PC-3 (cell line): ENCODE measurements at places on chromosomes 12 and 14. TPM values are rescaled to one million over a fixed set of nuclear protein-coding genes. Genes with fewer than 3 reads are reported as not detected.

GRCh38 chr12:127280393-127281275 lies 986.3 kb upstream of the TMEM132C start:
- DNase-seq: no peak
- no peak overlapping the region for H3K4me3 ChIP-seq
- H3K27ac ChIP-seq: no peak overlapping the region
- no peaks in the 10 kb centered on the region for H3K36me3 ChIP-seq

- H3K27me3 ChIP-seq: peaks cover 79% of the 10 kb centered on the region
- no peaks in the 10 kb centered on the region for H3K4me1 ChIP-seq
- DNase-seq: no peak
- H3K4me3 ChIP-seq: no peak overlapping the region
Observed at GRCh38 chr12:2460051-2460670, 334.6 kb upstream of the FKBP4 start.

GRCh38 chr14:102195446-102195845 lies 55.7 kb downstream of the WDR20 start:
- H3K27ac ChIP-seq: no peak overlapping the region
- peaks cover 15% of the 10 kb centered on the region; the same call in 1 of the 2 replicates for H3K36me3 ChIP-seq
- no peak overlapping the region for H3K4me3 ChIP-seq
- no peaks in the 10 kb centered on the region for H3K4me1 ChIP-seq

- DNase-seq: no peak
- no peaks in the 10 kb centered on the region for H3K36me3 ChIP-seq
- H3K4me1 ChIP-seq: peaks cover 8% of the 10 kb centered on the region; the same call in 1 of the 2 replicates
- no peak overlapping the region for H3K27ac ChIP-seq
- H3K4me3 ChIP-seq: no peak overlapping the region
Observed at GRCh38 chr12:77746096-77746495, 84.6 kb upstream of the NAV3 start.

GRCh38 chr12:52257074-52257551 lies 17.3 kb upstream of the KRT86 start:
- H3K4me1 ChIP-seq: peaks cover 17% of the 10 kb centered on the region
- no peak overlapping the region for H3K4me3 ChIP-seq
- DNase-seq: no peak
- H3K36me3 ChIP-seq: no peaks in the 10 kb centered on the region
- no peaks in the 10 kb centered on the region for H3K27me3 ChIP-seq

DNA sequence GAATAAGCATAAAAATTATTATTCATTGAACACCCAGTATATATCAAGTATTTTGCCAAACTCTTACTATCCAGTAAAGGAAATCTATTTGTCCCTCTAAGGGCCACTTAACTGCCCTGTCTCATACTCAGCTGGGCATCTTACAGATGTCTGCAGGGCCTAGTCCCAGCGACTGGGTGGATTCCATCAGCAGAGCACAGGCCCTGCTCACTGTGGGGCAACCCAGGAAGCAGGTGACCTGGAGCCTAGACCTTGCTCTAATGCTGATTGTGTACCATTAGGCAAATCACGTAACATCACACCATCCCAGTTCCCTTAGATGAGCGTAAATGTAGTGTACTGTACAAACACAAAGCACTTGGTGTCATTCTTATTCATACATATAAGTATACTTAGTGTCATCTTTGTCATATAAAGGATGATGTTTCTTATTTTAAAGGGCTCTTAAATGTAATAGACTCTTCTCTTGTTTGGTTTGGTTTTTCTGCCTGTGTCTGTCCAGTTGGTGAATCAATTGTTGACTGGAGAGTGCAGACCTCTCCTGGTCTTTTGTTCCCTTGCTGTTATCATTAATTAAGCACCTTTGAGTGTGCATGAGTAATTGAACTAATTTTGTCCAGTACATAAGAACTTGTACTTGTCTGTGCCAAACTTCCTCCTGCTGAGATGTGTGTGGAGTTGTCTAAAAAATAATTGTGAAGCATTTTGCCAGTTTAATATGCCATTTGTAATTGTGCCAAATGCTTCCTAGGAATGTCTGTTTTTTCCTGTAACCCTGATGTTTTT lies 49.3 kb downstream of the RAB35 start:
- DNase-seq: no peak
- no peaks in the 10 kb centered on the region; the same call in 1 of the 2 replicates for H3K4me1 ChIP-seq
- no peaks in the 10 kb centered on the region for H3K27me3 ChIP-seq

Gene TCL1B
- not detected in 2 replicates for total RNA-seq

Gene PDE3A
- 0.58 and 2.0 TPM in 2 replicates for total RNA-seq
